ENCODE measurements at places on chromosomes 2 and 18.

DNA sequence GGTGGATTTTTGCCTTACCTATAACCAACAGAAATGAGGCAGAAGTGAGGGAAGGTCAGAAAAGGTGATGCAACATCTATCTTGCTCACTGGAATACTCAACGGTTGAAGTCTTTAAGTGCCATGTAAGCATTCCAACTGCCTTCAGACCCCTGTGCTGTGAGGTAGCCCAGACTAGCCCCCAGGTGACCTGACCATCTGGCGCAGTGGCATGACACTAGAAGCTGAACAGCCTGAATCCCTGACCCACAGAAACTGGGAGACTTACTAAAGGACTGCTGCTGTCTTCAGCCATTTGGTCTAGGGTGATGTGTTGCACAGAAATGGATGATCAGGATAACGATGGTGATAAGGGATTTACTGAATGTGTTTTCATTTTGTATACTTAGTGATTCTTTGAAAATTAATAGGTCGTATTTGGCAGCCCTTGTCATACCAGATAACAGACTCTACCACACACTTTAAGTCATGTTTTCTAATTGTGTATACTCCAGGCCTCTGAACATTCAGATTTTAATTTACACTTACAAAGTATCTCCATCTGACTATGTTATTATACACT is 161.5 kb downstream of the STK39 start:
- no peak for DNase-seq

- DNase-seq: peak; percentile 37
Measured at GRCh38 chr2:3610881-3611505, 16.1 kb downstream of the COLEC11 start.

- no peak for DNase-seq
Measured at GRCh38 chr2:212737392-212738172, 199.0 kb upstream of the ERBB4 start.

DNA sequence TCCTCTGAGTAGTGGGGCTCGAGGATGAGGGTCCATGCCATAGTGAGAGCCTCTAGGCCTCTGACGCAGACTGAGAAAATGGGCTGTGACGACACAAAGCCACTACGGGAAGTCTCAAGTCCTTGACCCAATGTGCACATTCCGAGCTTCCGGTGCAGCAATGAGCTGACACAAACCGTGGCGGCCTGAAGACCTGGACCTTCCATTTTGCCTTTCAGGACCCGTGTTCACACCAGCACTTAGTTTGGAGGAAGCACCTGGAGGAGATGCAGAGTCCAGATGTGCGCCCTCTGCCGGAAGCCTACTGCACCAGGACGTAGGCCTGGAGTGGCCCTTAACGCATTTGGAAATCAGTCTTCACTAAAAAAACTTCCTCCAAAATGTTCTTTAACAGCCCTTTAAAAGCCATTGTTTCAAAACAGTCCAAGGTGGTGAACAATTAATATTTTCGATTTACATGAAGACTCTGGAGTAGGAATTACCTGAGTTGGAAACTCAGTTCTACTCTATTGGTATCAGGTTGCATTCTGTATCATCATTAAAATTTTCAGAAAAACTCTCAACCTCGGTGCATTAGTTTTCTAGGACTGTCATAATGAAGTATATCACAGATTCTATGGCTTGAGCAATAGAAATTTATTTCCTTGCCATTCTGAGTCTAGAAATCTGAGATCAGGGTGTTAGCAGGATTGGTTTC is 33.9 kb downstream of the BMP10 start:
- no peak for DNase-seq

- DNase-seq: no peak
Measured at GRCh38 chr2:160697817-160698216, 204.2 kb upstream of the RBMS1 start.

GRCh38 chr18:34991561-34991960 is 49.7 kb upstream of the MAPRE2 start:
- no peak for DNase-seq

GRCh38 chr2:219728991-219729487 is 101.6 kb downstream of the SLC4A3 start:
- no peak for DNase-seq

DNA sequence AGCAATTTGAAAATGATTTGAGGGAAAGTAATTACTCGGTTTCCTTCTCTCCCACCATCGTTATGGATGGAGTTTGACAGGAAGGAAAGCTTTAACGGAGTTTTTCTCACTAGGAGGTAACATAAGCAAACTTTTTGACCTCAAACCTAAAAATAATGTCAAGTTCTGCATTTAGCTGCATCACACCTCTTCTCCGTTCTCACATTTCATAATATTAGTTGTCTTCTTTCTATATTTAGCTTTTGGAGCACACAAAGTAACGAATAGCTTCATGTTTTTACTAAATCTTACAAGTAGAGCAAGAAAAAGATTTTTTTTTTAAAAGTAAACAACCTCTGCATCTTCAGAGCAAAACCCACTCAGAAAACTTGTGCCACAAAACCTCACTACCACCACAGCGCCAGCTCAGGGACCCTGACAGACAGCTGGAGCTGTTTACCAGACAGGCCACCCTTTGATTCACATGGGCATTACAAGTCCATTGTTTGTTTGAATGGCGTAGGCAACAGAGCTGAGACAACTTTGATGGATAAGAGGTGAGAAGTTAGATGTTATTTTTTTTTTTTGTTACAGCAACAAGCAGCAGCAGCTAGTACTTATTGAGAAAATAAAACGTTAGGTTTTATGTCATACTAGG is 21.9 kb upstream of the ICOS start:
- no peak for DNase-seq

Data from NCI-H510A (cell line).